Foreskin keratinocyte (primary cell): ENCODE measurements at places on chromosomes 6 and 20.
A peak's percentile ranks its signal among the peaks of the same experiment; 100 is the strongest.

- DNase-seq = no peak
Measured at GRCh38 chr6:50868466-50868865, 49.8 kb downstream of the TFAP2B start.

DNA sequence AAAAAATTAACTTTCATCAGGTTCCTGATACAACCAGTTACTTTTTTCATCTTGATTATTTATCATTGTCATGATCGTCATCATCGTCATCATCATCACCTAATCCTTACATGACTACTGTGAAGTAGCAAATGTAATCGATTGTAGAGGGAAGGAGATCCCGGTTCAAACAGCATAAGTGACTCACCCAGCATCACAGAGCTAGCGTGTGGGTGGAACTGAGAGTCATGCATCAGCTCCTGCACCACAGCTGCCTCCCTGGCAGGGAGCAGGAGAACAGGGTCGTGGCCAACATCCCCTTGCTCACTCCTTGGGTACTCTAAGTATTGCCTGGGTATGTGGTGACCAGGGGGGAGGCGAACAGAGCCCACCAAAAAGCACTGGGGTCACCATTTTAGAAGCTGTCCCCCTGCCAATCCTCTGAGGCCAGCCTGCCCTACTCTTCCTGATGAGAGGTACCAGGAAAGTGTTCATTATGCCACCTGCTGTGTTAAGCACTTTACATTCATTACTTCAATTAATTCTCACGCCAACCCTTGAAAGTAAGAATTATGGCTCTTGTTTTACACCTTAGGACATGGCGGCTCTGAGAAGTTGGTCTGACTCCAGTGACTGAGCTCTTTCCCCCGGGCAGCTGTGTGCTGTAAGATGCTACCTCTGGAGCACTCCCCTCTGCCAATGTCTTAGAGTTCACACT, 425.2 kb downstream of the CD83 start:
- DNase-seq = no peak

DNA sequence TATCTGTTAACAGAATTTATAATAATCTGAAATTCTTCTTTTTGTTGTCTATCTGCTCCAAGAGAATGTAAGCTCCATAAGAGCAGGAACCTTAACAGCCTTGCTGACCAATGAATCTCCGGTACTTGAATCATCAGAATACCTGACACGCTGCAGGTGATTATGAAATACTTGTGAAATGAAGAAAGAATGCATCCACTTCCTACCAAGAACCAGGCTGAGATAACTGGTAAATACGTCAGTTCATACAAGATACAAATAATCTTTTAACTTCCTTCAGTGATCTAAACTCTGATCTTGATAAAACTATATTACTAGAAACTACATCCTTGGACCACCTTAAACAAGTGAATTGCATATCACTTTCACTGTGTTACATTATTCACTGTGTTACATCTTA, 116.2 kb downstream of the MAP3K5 start:
- no peak for DNase-seq

DNA sequence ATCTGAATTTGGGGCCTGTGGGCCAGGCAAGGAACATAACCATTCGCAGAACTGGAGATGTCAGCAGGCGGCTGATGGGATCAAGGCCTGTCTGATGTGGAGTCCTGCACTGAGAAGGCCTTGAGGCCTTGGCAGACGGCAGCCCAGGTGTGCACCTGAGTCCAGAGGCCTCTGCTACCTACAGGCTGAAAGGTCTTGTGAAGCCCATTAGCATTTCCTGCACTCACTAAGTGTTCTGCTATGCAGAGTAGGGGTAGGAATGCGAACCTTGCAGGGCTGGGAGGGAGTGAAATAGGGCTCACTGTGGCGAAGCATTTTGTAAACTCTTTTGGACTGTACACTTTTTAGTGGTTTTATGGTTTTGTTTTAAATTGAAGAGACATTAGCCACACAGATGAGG, 48.3 kb upstream of the RNF24 start:
- no peak for DNase-seq

- no peak for DNase-seq
Measured at GRCh38 chr20:4127344-4127743, 112.0 kb upstream of the RNF24 start.

DNA sequence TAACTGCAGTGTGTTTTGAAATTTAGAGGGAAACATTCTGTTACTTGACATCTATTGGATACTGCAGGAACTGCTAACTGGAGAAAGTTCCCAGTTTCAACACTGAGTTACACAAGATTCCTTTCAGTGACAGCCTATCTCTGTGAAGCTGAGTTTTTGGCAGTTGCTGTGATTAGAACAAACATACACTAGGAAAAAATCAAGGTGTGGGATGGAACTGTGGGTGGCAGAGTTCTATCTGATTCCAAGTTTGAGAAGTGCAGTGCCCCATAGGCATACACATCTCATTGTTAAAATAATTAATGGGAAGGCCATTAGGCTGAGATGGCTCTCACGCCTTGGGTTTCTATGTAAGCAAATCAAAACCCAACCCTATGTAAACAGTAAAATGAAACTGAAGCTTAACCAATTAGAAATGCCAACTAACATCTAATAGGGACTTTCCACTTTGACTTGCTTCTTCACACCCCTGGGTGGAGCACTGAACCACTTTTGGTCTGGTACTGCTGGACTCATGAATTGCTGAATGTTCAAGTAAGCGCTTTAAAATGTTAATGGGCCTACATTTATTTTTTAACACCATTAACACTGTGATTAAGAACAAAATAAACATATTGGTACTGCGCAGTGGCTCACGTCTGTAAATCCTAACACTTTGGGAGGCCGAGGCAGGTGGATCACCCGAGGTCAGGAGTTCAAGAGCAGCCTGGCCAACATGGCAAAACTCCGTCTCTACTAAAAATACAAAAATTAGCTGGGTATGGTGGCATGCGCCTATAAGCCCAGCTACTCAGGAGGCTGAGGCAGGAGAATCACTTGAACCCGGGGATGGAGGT, 55.2 kb upstream of the TBC1D7 start:
- no peak for DNase-seq

DNA sequence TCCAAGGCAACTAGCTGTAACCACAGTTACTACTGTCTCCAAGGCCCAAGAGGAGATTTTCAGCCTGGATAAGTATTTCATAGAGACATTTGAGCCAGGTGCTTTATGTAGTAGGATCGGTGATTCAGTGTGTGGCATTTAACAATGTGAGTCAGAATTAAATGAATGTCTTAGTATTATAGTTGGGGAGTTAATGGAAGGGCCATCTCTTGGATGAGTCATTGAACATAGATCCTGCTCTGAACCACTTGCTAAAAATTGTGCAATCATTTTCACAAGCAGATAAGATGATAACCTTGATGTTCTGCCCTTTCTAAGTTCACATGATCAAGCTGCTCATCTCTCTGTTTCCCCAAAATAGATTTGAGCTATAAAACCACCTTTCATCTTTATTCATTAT, 668.9 kb upstream of the CITED2 start:
- peak; percentile 98 for DNase-seq

- no peak for DNase-seq
Measured at GRCh38 chr6:44608175-44608574, 220.7 kb downstream of the CDC5L start.

GRCh38 chr20:35617397-35618262, 2.0 kb downstream of the SPAG4 start:
- peak; percentile 46 for DNase-seq

DNA sequence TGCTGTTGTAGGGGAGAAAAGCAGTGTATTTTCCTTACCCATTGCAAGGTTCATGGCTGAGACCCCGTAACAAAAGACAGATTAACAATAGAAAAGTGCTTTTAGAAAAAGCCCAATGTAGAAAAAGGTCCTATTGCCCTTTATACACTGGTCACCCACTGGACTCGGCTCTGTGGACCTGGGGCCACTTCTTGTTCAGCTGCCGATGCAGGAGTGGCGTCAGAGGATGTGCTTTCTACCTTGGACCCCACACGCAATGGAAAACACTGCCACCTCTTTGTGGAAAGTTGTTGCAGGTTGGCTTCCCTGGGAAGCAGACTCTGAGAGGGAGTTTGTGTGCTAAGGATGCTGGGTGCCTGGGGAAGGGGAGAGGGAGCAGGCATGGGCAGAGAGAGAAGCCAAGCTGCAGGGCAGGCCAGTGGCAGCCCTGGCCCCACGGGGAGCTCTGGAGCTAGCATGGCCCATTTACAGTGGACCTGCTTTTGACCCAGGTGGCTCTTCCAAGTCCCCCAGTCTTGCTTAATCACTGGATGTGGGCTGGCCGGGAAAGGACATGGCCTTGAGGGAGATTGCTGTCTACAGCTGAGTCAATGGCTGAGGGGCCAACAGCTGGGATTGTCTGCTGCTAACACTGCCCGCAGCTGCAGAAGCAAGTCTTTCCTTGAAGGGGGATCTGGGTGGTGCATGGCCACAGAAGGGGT, 142.9 kb downstream of the CDC5L start:
- DNase-seq = no peak

DNA sequence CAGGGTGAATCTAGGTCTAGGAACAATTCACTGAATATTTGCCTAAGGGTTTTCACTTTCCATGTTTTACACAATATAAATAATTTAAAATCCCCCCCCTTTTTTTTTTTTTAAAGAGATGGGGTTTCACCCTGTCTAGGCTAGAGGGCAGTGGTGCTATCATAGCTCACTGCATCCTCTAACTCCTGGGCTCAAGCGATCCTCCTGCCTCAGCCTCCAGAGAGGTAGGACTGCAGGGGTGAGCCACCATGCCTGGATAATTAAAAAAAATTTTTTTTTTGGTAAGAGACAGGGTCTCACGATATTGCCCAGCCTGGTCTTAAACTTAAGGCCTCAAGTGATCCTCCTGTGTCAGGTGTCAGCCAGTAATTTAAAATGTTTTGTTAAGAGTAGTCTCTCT, 17.8 kb downstream of the QKI start:
- no peak for DNase-seq

GRCh38 chr6:14381829-14382677, 264.5 kb downstream of the CD83 start:
- no peak for DNase-seq

DNA sequence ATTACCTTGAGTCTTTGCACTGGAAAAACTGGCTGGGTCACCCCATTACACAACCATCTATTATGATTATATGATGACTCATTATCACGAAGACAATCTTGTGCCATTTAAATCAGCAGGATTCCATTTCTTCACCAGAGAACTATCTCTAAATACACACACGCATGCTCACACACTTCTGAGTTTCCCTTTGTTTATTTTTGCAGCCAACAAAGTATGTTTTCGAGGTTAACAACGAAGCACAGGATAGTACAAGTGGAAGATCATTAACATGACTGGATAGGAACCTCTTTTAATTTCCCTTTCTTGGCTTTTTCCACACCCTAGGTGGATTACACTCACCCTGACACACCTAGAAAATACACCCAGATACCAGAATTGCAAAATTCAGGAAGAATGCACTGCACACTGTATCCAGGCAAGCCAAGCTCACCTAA, 18.9 kb downstream of the PERP start:
- DNase-seq = peak; percentile 95

GRCh38 chr6:137869549-137870307, 2.7 kb downstream of the TNFAIP3 start:
- DNase-seq = no peak

- DNase-seq = peak; percentile 96
Measured at GRCh38 chr6:26537160-26537845, 863 bp upstream of the HMGN4 start.

- DNase-seq = peak; percentile 48
Measured at GRCh38 chr6:139981768-139982181, 607.3 kb upstream of the CITED2 start.

DNA sequence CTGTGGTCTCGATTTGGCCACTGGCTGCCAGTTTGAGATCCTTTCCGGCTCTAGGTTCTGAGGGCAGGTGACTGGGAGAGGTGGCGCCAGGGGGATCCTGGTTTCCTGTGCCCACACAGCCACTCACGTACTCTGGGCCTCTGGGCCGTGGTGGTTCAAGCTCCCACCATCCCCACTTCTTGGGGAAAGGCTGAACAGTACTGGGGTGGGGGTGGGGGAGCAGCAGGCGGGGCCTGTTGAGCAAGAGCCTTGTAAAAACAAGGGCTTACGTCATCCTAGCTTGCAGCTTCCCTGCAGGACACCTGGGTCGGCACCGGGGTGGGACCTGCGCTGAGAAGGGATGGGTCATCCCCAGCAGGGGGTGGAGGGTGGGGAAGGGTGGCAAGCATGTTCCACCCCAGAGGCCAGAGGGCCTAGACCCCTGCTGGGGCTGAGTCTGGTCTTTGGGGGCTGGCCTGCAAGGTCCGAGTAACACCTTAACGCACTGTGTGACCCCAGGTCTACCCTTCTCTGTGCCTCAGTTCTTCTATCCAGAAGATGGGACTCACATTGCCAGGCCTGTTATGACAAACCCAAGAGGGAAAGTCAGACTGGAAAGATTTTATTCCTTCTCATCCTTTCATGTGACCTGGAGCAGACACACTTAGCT, 3.1 kb upstream of the CEBPB start:
- DNase-seq = no peak

DNA sequence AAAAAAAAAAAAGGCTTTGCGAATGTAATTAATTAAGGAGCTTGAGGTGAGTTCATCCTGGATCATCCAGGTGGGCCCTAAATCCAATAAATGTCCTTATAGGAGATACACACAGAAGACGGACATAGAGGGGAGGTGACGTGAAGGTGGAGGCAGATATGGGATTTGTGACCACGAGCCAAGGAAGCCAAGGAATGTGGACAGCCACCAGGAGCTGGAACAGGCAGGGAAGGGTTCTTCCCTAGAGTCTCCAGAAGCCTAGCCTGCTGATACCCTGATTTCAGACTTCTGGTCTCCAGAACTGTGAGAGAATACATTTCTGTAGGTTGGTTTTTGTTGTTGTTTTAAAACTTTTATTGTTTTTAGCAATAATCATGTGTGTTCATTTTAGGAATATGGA, 6.7 kb upstream of the ATRN start:
- no peak for DNase-seq

DNA sequence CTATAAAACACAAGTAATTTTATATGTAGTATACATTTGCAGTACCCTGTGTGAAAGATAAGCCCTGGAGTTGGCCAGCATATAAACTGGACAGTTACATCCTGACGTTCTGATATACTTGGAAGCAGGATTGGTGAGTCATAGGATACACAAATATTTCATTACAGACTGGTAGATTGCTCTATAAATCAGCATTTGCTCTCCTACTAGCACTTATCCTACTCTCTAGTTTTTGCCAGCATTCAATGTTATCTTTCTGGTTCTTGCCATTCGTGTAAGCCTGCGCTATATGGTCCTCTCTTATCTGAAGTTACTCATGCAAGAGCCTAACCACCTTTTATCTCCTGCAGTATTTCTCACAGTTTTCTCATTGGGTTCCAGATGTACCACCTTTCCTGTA, 680.2 kb upstream of the MMS22L start:
- peak; percentile 21 for DNase-seq

- peak; percentile 37 for DNase-seq
Measured at GRCh38 chr20:40741507-40742106, 52.6 kb upstream of the MAFB start.

- DNase-seq = no peak
Measured at GRCh38 chr6:122683989-122684651, 73.9 kb downstream of the PKIB start.

DNA sequence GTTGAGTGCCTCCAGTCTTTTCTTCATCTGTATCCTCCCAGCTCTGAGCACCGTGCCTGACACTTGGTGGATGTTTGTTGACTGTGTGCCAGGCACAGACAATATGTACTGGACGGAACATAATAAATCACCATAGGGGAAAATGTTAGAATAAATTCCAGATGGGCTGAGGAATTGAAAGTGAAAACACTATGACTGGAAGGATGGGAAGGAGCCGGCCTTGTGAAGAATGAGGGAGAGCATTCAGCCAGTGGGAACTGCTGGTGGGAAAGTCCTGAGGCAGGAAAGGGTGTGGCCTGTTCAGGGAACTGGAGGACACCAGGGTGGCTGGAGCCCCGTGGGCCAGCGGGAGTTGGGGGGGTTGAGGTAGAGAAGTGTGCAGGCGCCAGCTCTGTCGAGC, 75.4 kb downstream of the MTHFD1L start:
- DNase-seq = no peak
